Bronchial epithelial cell (primary cell): ENCODE measurements at places on chromosomes 1 and 21.

DNA sequence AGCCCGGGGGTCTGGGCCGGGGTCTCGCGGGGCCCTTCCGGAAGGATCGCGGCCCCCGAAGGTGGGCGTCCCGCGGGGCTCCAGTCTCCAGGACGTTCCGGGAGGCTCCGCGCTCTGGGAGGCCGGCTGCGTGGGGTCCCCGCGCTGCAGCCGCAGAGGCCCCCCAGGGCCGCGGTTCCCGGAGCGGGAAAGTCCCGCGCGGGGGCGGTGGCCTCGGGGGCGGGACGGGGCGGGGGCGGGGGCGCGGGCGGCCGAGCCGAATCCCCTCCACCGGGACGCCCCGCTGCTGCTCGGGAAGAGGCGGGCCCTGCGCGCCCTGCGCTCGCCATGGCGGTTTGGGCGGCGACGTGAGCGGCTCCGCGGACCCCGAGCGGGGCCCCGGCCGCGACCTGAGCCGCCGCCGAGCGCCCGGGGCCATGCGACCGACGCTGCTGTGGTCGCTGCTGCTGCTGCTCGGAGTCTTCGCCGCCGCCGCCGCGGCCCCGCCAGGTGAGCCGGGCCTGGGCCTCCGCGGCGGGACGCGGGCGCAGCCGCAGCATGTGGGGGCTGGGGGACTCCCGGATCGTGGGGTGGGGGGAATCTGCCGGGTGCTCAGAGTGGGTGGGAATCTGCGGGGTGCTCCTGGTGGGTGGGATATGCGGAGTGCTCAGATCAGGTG, at the start of gene IFNGR2:
Gene IFNGR2 (plus strand): TSS at position 286 of the 658 bp plus-strand sequence. CDS start 131 bp downstream, at position 417.
- no peak for DNase-seq

DNA sequence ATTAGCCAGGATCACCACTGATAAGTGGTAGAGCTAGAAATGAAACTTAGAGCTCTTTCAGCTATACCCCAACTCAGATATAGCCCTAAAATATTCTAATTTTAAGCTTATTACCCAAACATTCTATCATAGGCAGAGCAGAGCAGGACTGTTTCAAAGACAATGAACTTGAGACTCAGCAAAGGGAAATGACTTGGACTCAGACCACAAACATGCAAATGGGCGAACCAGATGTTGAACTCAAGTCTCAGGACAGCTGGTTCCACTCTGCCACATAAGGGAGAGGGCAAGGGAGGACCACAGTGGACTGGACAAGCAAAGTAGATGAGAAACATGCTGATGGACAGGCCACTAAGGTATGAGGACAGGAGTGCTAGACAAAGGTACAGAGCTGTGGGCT, 315.3 kb downstream of the OMA1 start:
- no peak for DNase-seq

DNA sequence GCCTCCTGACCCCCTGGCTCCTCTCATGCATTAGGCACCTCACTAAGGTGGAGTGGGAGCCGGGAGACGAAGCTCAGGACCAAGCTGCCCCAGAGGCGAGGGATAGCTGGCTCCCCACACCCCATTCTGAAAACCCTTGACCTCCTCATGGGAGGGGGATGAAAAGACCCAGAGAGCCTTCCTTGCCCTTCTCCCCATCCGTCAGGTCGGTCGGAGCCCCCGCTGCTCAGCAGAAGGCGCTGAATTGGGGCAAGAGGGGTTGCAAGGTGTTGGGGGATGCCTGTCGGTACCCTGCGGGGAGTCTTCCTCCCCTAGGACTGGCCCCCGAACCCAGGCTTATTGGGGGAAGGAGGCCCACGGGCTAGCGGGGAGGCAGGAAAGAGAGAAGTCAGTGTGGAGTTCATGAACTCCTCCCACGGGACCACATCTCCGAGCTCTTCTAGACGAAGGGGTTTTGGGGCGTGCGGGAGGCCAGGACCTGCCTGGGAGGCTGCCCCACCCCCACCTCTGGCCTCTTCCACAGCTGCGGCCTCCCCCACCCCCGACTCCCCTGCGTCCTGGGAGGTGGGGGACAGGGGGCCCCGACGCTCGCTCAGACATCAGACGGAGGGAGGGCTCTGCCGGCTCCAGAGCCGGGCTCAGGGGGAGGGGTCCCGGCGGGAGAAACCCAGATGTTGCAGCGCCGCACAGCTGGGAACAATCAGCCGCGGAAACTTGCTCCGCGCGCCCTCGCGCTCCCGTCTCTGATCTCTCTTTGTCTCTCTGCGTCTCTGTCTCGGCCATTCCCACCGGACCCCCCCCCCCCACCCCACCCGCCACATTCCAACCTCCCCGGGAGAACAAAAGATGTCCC, 719 bp downstream of the MFAP2 start:
- no peak for DNase-seq

GRCh38 chr1:208068407-208068806, 157.5 kb upstream of the CD34 start:
- no peak for DNase-seq

DNA sequence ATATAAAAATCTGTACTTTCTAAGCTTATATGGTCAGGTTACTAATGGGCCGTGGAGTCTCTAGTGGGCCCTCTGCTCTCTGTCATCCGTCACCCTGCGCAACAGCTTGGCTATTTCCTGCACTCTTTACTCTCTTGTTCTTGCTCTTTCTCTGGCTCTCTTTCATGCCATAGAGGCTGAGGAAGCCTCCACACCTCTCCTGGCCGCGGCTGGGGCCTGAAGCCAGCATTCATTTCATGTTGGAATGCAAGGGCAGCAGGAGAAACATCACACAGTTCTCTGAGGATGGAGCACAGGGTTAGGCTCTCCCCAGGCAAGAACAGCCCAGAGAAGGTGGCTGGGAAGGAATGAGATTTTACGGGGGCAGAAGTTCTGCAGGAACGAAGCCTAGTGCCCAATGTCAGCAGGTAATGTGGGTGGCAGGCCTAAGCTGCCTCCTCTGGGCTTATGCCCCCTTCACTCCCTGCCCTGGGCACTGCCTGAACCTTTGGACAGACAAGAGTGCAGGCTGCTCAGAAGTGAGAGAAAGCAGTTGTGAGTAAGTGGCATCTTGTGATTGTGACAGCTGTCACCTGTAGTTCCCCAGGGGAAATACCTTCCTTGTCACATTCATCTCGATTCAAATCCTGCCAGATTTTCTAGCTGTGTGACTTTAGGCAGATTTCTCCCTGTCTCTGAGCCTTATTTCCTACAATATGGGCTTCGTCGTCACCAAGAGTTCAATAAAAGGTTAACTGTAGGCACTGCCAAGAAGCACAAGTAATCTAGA, 3.6 kb upstream of the FHAD1 start:
- DNase-seq = no peak

DNA sequence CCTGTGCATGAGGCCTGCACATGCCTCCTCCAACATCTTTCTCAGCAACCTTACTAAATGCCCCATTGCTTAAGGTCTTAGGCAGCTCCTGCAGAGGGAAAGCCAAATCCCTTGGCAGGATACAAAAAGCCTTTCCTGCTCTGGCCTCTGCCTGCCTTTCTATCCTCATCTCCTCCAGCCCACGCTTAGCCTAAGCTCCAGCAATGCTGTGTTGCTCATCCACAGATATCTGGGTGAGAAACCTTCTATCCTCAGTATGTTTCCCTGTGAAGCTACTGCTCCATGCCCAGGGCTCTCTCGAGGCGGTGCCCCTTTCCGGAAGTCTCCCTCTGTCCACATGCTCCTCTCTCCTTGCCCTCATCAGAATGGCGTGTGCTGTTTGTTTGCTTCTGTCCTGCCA, 37.0 kb upstream of the CCSAP start:
- DNase-seq = no peak

GRCh38 chr1:24745711-24746413, 615 bp downstream of the CLIC4 start:
- peak; percentile 74 for DNase-seq

GRCh38 chr1:200374569-200375295, 35.1 kb downstream of the ZNF281 start:
- peak; percentile 62 for DNase-seq

- DNase-seq = no peak
Measured at GRCh38 chr1:161089938-161090337, 580 bp upstream of the NECTIN4 start.

DNA sequence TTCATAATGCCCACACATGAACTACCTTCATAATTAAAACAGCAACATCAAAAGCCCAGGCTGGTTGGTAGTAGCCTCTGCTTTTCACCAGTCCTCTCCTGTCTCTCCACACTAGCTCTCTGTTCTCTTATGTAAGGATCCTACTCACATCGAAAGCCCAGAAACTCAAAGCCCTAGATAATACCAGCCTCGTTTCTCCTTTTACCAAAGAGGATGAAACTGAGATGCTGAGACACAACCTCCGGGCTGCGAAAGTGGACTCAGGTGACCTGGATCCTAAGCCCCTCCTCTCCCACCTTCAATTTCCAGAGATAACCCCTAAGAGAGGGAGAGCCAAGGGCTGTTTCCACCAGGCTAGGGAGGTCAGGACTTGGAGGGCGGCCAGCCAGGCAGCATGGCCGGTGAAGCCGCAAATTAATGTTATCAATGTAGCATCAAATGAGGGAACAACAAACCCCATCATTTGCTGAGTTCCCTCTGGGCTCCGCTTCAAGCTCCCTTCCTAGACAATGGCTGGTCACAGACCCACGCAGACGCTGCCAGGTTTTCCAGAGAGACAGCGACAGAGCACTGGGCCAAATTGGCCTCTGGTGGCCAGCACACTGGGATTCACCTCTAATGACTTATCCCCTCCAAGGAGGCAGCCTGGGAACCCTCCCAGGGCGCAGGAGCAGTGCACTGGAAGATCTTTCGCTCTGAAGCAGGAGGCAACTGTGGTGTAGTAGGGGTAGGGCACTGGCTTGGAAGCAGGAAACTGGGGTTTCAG, 20.7 kb upstream of the STMN1 start:
- DNase-seq = no peak

DNA sequence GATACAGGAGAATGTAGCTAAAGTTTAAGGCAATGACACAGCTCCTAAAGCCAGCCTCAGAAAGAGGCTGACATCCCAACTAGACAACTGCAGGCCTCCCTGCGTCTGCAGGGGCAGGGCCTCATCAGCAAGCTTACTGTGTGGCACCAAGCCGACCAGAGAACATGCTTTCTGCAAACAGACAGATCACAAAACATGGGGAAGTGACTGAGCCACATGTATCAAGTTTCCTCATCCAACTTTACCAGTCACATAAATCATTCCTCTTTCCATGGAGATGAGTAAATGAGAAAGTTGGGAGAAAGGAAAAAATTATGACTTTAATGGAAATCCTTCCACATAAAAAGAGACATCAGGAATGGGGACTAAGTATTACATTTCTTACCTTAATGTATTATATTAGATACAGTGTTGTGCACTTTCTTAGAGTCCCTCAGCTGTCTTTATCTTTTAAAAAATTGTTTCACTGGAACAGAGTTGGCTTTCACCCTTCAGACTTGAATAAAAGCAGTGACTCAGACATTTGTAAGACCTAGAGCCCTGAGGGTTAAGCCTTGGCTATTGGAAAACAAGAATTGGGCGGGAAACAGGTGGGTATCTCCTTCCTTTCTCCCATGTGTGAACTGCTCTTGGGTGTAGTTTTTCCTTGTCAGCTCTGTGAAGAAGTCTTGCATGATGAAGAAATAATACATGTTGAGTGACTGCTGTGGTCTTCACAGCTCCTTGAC, 305.7 kb upstream of the SNX7 start:
- DNase-seq = peak; percentile 71

GRCh38 chr1:14298806-14299205, 299.7 kb upstream of the KAZN start:
- no peak for DNase-seq

DNA sequence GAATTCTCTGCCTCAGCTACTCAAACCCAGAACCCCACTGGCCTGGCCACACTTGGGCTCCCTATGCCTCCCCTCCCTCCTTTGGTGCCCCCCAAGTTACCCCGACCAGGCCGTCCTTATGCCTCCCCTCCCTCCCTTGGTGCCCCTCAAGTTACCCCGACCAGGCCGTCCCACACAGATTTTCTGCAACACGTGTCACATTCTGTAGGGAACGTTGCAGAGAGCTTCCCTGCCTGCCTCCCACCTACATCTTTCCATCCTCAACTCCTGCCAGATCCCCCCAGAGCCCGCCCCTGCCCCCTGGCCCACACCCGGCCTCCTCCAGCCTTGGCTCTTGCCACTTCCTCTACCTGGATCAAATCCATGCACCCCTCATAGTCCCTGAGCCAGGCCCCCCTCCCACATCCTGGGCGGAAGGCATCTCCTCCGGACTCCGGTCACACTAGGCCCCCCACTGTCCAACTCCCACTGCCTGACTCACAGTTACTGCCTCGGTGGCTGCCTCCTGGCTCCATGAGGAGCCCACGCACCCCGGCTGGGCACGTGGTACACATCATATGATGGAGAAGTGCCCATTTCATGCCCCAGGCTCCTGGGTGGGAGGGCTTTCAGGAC, 41.2 kb downstream of the KCNAB2 start:
- DNase-seq = no peak

DNA sequence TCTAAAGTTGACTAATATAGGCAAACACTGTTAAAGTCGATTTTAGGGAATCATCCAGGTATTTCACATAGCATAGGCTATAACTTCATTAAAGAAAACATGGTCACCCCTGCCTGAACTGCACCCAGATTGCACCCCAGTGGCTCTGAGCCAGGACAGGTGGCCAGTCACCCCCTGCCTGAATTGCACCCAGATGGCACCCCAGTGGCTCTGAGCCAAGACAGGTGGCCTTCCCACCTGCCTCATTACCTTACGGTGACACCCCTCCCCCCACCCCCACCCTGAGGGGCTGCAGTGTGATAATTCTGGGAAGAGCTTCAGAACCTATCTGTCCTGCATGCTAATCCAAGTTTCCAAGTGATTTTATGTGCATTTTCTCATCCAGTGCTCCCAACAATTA, 78.9 kb downstream of the DSCAM start:
- no peak for DNase-seq

- DNase-seq = no peak
Measured at GRCh38 chr1:167371030-167371429, 147.3 kb downstream of the CD247 start.

- no peak for DNase-seq
Measured at GRCh38 chr21:19553919-19554615, 1150.5 kb upstream of the TMPRSS15 start.

- peak; percentile 40 for DNase-seq
Measured at GRCh38 chr1:65027666-65028358, 61.5 kb upstream of the JAK1 start.

DNA sequence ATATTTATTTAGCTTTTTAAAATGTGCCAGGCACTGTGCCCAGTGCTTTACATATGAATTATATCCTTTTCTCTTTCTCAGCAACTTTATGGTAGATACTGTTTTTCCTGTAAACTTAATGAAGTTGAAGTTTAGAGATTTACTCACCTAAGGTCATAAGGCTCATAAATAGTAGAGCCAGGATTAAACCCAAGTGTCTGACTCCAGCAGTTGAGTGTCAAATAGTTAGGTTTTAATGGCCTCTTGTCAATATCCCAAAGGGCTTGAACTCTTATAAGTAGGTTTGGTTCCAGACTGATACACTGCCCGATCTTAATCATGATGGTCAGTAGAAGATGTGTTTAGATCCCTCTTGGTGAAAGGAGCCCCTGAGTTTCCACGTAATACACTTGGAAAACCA, 37.8 kb downstream of the RABGAP1L start:
- no peak for DNase-seq

GRCh38 chr1:212485913-212486618, 53.3 kb downstream of the NENF start:
- peak; percentile 99 for DNase-seq
